ENCODE measurements at places on chromosomes 3 and 15.

DNA sequence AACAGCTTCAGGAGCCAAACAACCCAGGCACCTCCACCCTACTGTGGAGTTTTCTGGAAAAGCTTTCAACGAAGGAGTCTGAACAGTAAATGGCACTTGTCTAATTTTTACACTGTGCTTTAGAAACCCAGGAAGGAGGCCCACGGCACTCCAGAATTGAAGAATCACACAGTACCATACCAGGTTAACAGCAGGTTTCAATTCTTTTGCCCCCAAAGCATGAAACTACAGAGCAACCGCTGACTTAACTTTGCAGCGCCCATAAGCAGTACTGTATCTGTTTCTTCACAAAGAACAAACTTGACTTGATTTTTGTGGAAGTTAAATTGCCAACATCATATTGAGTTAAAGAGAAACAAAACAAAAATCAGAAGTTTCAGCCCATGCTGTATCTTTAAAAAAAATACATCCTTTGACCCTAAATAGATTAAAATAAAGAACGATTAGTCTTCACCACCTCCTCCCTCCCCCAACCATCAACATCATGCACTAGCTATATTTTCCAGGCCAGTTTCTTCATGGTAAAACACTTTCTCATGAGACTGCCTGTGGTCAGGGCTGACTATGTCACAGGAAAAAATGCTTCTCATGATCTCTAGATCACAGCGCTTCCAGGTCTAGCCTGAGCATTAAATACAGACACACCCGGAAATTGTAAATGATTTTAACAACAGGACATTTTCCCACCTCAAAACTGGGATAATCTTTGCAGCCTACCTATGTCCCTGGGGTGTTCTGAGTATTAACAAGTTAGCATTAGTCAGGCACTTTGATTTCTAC is 456.3 kb downstream of the FOXP1 start:
- no peaks in the 10 kb centered on the region for H3K36me3 ChIP-seq
- H3K27me3 ChIP-seq: no peaks in the 10 kb centered on the region
- H3K4me1 ChIP-seq: peaks cover 53% of the 10 kb centered on the region
- DNase-seq: no peak

- no peak for DNase-seq
- peaks cover 3% of the 10 kb centered on the region for H3K36me3 ChIP-seq
- no peaks in the 10 kb centered on the region for H3K27me3 ChIP-seq
- no peak overlapping the region for H3K4me3 ChIP-seq
- peaks cover 27% of the 10 kb centered on the region for H3K4me1 ChIP-seq
- no peak overlapping the region for H3K27ac ChIP-seq
Observed at GRCh38 chr3:61200270-61200669, 51.0 kb downstream of the FHIT start.

DNA sequence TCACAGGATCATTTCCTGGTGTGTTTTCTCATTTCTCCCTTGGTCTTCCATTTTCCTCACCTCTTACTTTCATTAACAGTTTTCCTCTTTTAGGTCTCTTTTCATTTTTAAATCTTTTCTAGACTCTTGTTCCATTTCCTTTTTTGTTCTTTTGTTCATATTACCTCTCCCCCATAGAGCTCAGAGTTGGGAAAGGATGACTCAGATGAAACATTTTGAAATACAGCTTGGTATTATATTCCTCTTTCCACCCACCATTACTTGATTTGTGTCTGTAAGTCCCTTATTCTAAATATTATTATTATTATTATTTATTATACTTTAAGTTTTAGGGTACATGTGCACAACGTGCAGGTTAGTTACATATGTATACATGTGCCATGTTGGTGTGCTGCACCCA is 153.1 kb downstream of the VGLL3 start:
- H3K36me3 ChIP-seq: no peaks in the 10 kb centered on the region
- no peak overlapping the region for H3K27ac ChIP-seq
- H3K4me1 ChIP-seq: no peaks in the 10 kb centered on the region
- H3K27me3 ChIP-seq: no peaks in the 10 kb centered on the region

GRCh38 chr3:72317491-72317890 is 530.8 kb downstream of the SHQ1 start:
- no peaks in the 10 kb centered on the region for H3K36me3 ChIP-seq
- H3K27ac ChIP-seq: no peak overlapping the region
- H3K4me3 ChIP-seq: no peak overlapping the region
- H3K27me3 ChIP-seq: no peaks in the 10 kb centered on the region

DNA sequence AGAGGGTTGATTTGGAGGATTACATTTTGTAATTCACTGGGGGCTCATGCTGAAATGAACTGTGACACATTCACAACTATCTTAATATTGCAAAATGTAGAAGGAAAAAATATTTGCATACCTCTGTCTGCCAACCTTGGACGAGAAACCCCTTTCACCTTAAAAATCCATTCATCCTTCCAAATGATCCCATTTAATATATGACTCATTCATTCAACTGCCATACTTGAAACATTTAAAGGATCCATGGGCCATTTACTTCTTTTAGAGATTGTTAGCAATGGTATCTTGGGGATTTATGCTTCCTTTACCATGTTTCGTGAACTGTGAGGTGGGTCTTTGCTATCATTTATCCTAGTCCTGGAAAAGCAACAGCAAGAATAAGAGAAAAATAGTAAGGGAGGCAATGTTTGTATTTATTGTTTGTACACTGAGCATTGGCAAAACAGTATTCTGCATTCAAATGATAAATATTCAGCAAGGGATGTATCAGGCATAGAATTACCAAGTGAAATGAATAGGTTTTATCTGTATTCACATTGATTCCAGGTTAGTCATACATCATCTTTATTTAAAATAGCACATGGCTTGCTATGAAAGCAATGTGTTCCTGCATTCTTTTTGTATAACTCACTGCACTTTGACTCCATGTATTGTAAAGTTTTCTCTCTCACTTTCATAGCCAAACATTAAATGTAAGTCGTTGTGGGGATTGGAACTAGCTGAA is 378.1 kb downstream of the NSUN3 start:
- H3K27ac ChIP-seq: no peak overlapping the region
- no peaks in the 10 kb centered on the region for H3K4me1 ChIP-seq
- H3K36me3 ChIP-seq: no peaks in the 10 kb centered on the region
- no peak overlapping the region for H3K4me3 ChIP-seq

- DNase-seq: no peak
- H3K27ac ChIP-seq: no peak overlapping the region
- no peaks in the 10 kb centered on the region for H3K27me3 ChIP-seq
Observed at GRCh38 chr3:57098418-57099310, 38.2 kb downstream of the SPATA12 start.

DNA sequence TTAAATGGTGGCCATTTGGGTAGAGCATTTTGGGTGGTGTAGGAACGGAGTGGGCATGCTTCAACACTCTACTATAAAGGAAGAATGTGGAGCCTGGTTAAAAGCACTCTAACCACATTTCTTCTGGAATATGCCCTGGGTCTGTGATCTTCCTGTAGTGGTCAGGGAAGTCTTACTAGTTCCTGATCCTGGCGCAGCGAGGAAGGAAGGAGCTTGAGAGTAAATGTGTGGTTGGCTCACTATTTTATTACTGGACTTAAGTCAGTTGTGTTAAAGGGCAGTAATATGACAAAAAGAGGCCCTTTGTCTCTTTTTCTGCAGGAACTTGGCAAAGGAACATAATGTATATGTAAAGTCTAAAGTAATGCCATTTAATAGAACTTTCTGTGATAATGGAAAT is 197.6 kb upstream of the ZPLD1 start:
- H3K36me3 ChIP-seq: no peaks in the 10 kb centered on the region
- H3K27ac ChIP-seq: no peak overlapping the region
- no peak overlapping the region for H3K4me3 ChIP-seq
- no peak for DNase-seq
- H3K27me3 ChIP-seq: no peaks in the 10 kb centered on the region
- H3K4me1 ChIP-seq: no peaks in the 10 kb centered on the region

DNA sequence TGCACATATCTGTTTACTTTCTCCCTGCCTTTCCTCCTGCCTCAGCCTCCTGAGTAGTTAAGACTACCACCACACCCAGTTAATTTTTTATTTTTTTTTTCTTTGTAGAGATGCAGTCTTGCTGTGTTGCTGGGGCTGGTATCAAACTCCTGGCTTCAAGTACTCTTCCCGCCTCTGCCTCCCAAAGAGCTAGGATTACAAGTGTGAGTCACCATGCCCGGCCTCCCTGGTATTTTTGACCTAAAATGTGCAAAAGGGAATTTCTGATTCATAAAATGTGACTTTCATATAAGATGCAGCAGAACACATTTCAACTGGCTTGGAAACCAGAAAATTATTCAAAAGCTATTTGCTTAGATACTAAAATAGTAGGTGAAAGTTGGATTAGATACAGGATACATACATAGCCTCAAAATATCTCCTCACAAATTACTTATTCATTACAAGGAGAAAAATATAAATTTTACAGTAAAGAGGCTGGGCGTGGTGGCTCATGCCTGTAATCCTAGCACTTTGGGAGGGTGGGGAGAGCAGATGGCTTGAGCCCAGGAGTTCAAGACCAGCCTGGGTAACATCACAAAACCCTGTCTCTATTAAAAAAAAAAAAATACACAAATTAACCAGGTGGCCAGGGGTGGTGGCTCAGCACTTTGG is 32.0 kb downstream of the MAP4 start:
- DNase-seq: no peak
- no peak overlapping the region for H3K27ac ChIP-seq
- H3K4me3 ChIP-seq: no peak overlapping the region
- H3K27me3 ChIP-seq: no peaks in the 10 kb centered on the region
- no peaks in the 10 kb centered on the region for H3K4me1 ChIP-seq

DNA sequence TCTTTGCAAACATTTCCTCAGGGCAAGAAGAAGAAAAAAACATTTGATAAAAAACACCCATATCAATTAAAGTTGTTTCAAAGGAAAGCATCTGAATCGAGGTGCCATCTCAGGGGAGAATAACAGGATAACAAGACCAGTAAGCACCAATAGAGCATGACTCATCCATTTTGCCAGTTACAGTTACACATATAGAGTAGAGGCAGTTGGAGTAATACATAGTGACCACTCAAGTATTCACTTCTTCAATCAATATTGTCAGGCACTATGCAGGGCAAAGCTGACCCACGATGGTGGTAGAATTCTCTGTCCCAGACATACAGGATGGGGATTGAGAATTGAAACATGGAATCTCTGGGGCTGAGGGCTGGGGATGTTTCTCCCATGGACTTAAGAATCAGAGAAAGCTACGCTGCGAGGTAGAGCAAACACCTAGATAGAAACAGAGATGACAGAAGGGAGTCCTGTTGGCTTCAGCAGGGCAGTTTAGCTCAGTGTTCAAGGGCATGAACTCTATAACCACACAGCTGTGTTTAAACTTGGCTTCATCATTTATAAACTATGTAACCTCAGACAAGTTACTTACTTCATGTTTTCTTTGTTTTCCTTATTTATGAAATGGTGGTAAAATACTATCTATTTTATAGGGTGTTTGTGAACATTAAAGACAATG is 186.4 kb upstream of the NANOGP8 start:
- H3K27me3 ChIP-seq: no peaks in the 10 kb centered on the region
- no peaks in the 10 kb centered on the region for H3K4me1 ChIP-seq
- H3K27ac ChIP-seq: no peak overlapping the region
- peaks cover 14% of the 10 kb centered on the region for H3K36me3 ChIP-seq
- no peak for DNase-seq

DNA sequence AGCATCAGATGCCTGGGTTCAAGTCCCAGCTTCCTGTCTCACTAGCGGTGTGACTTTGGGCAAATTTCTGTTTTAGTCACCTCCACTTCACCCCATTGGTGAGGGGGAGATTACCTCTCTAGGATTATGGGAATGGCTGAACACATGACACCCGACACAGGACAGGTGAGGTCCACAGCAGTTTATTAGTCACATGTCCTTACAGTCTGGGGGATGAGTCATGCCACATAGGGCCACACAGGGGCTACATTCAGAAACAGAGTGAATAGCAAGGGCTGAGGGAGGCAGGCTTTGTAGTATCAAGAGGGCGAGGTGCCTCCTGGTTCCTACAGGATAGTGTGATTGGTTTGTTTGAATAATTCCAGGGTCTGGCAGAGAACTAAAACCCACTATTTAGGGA is 15.2 kb upstream of the ITGA11 start:
- H3K4me1 ChIP-seq: peaks cover 4% of the 10 kb centered on the region
- no peaks in the 10 kb centered on the region for H3K36me3 ChIP-seq
- H3K4me3 ChIP-seq: no peak overlapping the region
- no peak overlapping the region for H3K27ac ChIP-seq
- H3K27me3 ChIP-seq: peaks cover 4% of the 10 kb centered on the region
- no peak for DNase-seq

GRCh38 chr3:121594850-121595249 is 1.7 kb downstream of the FBXO40 start:
- H3K27me3 ChIP-seq: peaks cover 23% of the 10 kb centered on the region
- H3K4me3 ChIP-seq: no peak overlapping the region
- DNase-seq: no peak
- H3K36me3 ChIP-seq: no peaks in the 10 kb centered on the region

- H3K4me3 ChIP-seq: no peak overlapping the region
- peaks cover 9% of the 10 kb centered on the region for H3K4me1 ChIP-seq
- H3K27me3 ChIP-seq: no peaks in the 10 kb centered on the region
- DNase-seq: no peak
Observed at GRCh38 chr3:131912255-131912654, 122.6 kb downstream of the CPNE4 start.

- no peak overlapping the region for H3K4me3 ChIP-seq
- DNase-seq: no peak
- no peaks in the 10 kb centered on the region for H3K27me3 ChIP-seq
- H3K4me1 ChIP-seq: no peaks in the 10 kb centered on the region
Observed at GRCh38 chr15:92178911-92179310, 214.8 kb upstream of the ST8SIA2 start.
